ENCODE measurements at places on chromosomes 1 and 21.

DNA sequence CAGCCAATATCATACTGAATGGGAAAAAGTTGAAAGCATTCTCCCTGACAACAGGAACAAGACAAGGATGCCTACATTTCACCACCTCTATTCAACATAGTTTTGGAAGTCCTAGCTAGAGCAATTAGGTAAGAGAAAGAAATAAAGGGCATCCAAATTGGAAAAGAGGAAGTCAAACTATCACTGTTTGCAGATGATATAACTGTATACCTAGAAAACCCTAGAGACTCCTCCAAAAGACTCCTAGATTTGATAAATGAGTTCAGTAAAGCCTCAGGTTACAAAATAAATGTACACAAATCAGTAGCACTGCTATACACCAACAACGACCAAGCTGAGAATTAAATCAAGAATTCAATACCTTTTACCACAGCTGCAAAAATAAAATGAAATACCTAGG lies 171.3 kb upstream of the HP1BP3 start:
- DNase-seq = no peak

GRCh38 chr1:176469450-176470010 lies 6.6 kb downstream of the PAPPA2 start:
- DNase-seq = no peak

- DNase-seq = no peak
These were observed 143.6 kb upstream of the COL6A1 start for GRCh38 chr21:45837936-45838335.

DNA sequence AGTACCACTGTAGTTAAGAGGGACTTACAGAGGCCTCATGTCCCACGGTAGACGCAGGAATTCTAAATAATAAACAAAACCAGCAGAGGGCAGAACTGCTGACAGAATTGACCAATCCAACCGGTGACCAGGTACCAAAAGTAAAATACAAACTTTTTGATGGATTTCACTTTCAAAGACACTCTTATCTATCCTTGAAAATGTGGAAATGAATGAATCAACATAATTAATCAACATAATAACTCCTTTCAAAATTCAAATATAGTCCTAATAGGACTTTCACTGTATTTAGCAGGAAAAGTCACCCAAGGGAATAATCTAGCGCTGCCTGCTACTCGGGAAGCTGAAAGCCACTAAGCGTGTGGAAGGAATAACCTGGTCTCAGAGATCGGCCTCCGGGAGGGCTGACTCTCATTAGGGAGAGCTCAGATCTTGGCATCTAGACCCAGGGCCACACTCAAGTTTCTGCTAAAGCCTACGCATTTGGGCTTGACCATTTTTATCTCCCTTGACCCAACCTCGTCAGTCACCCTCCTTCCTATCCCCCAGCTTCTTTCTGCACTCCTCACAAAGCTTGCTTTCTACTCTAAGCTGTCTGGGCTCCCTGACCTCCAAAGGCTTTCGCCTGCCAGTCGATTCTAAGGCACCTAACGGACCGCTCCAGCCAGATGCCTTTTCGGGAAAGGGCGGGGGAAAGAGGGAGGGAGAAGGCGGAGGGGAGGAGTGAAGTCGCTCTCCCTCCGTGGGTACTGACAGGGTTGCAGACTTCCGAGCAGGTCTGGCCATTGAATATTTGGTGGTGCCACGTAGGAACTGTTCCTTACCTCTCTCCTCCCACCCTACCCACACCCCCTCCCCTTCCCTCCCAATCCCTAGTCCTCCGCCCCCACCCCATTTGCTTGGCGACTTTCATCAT lies 1.6 kb downstream of the COL11A1 start:
- peak; percentile 70 for DNase-seq

DNA sequence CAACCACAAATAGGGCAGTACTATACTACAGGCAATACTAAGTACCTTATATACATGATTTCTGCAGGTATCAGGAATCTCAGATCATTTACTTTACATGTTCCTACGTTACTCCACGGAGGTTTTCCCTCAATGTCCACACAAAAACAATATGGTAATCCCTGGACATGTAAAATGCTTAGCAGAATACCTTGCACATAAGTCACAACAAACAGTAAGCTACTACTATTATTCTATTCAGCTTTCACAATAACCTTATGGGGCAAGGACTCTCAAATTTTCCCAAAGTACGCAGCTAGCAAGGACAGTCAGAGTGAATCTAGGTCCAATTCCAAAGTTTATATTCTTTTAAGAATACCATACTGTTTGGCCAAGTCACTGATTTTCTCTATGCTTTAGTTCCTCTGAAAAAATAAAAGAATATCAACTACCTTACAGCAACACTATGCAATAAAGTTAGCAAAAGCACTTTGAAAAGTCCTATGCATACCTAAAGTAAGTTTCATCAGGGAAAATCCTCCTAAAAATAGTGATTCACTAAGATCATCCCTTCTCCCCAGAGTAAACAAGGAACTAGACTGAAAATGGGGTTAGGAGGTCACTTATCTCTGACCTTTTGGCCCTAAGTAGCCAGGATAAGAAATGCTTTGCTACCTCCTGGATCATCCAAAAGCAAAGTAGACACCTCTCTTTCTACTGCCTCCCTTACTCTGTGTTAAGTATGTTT lies 67.4 kb downstream of the LUZP1 start:
- DNase-seq = no peak

GRCh38 chr21:15645830-15646229 lies 84.0 kb upstream of the USP25 start:
- no peak for DNase-seq

- DNase-seq = peak; percentile 17
These were observed 40.7 kb upstream of the PRKACB start for GRCh38 chr1:84103197-84103992.

DNA sequence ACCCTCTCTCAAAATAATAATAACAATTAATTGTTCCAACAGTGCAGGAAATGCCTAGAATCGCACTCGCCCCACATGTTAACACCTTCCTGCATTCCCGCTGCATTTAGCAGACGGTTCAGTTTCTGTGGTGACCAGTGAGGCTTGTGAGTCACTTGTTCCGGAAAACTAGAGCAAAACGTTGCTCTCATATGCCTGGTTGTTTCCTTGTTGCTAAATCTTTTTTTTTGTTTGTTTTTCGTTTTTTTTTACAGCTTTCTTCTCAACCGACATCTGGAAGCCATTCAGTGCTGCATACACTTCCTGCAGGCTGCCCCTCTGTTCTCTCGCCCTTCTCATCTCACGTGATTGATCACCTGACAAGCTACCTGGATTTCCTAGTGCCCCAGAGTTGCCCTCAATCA lies 56.9 kb upstream of the TMPRSS2 start:
- DNase-seq = no peak

GRCh38 chr1:101664726-101665125 lies 332.0 kb downstream of the OLFM3 start:
- no peak for DNase-seq

DNA sequence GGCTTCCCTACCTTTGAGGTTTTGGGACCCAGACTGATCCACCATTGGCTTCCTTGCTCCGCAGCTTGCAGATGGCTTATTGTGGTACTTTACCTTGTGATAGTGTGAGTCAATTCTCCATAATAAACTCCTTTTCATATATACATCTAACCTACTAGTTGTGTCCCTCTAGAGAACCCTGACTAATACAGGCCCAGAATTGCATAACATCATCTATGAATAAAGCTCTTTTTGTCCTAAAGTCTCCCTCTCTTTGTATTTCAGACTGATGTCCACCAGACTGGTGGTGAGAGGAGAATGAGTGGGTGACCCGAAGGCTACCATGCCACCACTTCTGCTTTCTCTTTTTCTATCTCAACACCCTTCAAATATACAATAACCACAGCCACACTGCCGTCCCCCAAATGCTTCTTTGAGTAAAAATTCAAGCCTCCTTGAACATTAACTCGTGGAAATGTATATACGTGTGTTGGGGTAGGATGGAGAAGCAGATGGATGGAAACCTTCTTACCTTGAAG lies 265.7 kb downstream of the PTBP2 start:
- DNase-seq = no peak

DNA sequence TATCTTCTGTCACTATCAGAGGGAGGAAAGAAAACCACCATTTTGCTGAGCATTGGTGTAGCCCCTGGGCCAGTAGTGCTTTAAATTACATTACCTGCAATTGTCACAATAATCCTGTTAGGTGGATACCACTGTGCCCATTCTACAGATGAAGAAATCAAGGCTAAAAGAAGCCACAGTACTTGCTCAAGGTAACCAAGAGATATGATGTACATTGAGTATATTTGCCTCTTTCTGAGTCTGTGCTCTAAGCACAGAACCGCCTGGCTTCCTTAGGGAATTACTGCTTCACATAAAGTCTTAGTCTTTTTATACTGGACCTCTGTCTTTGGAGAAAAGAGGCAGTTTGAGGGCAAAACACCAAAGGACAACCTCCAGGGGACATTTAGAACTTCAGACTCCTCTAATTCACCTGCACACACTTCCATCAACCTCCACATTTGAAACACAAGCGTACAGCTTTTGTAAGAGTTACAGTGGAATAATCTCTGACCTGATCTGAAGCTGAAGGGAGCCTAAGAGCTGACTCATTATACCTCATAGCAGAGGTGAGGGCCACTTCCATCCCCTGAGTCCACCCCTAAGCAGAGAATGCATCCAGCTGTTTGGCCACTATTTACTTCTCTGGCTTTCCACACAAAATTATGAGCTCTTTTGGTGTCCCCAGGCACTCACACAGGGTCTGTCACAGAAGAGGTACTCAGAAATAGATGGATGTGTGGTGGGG lies 61.8 kb downstream of the PLPP3 start:
- DNase-seq = no peak

GRCh38 chr1:231170875-231171274 lies 9.0 kb downstream of the TRIM67 start:
- DNase-seq = no peak

DNA sequence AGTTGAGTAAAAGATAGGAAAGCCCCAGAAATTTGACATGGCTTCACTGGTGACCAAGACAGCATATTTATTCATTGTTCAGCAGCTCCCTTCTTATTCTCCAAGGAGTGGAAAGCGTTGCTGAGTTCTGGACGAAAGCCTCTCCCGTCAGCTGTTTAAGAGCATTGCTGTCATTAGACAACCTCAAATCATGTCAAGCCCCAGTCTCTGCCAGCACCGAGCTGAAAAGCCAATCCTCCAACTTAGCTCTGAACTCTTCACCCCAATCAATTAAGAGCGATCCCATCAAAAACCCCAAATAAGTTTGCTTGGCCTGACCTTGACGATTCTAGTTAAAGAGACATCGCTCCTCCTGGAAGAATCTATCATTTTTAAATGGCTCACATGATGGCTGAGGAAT lies 110.8 kb downstream of the PLPP3 start:
- no peak for DNase-seq

DNA sequence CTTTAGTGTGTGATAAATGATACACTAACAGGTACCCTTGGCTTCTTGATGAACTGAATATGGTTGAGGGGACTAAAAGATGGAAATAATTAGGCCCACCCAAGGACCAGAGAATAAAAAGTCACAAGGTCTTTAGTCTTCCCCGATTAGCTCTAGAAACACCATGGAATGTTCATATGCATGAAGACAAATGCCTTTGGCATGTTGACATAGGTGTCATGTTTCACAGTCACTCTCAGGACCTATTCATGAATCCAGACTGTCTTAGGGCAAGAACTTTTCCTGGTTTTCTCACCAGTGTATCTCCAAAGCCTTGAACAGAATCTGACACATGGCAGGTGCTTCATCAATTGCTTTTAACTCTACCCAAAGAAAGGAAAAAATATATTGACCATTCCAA lies 412.8 kb downstream of the AJAP1 start:
- DNase-seq = peak; percentile 64

- DNase-seq = no peak
These were observed 688.6 kb upstream of the ADGRL4 start for GRCh38 chr1:79695138-79695537.

GRCh38 chr21:14262039-14262438 lies 46.1 kb downstream of the RBM11 start:
- DNase-seq = no peak

DNA sequence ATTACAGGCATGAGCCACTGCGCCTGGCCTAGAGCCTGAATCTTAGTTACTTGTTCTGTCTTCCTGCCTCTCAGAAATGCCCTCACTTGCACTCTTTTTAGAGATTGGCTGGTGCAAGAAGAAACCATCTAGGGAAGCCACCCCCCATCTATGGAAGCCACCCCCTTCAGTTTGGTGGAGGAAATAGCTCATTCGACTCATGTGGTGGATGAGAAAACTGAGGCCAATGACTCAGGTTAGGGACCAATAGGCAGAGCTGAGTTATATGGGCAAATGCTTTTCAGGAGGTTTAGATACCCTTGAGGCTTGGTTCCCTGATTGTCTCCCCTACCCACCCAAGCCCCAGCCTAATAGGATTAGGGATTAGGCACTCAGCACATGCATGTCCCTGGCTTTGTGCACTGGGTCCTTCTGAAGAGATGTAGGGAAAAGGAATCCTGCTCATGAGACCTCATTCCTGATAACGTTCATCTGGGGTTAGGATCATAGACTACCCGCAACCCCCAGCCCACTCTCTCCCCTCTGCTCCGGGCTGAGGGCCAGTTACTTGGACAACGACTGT lies 77.1 kb downstream of the PAX7 start:
- no peak for DNase-seq

GRCh38 chr1:87826681-87827251 lies 498.1 kb downstream of the LMO4 start:
- DNase-seq = no peak

GRCh38 chr1:67682659-67683197 lies 2.3 kb upstream of the GADD45A start:
- no peak for DNase-seq

- no peak for DNase-seq
These were observed 87.8 kb upstream of the USP24 start for GRCh38 chr1:55302972-55303371.

DNA sequence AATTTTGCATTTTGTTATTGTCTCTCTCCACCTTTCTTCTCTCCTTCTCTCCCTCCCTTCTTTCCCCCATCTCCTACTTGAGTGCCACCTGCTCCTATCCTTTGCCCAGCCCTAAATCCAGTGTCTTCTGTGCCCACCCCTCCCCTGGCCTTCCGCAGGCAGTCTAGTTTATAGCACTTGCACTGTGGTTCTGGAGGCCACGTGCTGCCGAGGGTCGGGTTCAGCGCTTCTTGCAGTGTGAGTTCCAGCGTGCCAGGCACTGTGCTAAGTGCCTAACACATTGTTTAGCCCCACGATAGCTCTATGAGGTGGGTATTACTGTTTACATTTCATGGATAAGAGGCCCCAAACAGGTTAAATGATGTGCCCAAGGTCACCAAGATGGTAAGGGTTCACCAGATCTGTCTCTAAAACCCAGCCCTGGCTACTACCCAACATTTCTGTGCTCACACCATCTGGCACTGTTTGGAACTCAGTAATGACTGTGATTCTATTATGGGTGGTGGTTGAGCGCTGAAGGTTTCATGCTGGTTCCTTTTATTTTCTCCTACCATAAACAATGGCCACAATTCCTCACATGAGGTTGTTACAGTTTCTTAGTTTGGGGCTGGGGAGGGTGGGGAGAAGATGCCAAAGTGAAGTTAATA lies 14.1 kb upstream of the ATP1A4 start:
- no peak for DNase-seq

GRCh38 chr1:10629091-10629815 lies 154.5 kb downstream of the PEX14 start:
- no peak for DNase-seq

DNA sequence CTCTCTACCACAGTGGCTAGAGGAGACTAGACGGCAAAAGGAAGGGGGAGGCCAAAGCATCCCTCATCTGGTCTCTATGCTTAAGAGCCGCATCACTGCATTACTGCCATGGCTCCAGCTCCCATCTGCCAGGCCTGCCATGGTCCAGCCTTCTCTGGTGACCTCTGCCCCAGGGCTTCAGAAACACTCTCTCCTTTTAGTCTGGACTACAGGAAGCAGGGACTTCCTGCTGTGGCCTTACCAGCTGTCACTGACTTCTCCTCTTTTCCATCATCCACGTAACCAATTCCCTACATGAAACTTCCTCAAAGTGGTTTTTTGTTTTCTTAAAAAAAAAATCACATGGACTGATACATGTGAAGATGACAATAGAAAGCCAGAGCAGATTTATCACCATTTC lies 323.1 kb upstream of the NFIA start:
- DNase-seq = no peak

All from NCI-H345 (cell line).